Stimulated activated CD8-positive, alpha-beta memory T cell treated with anti-CD3 and anti-CD28 coated beads, Interleukin-12 subunit alpha, Interleukin-12 subunit beta, amount 100 ng/mL, for 4 hours (primary cell): ENCODE measurements at places on chromosomes 1 and 21.

- DNase-seq, result no peak
Observed at GRCh38 chr1:154755858-154756730, 114.0 kb downstream of the KCNN3 start.

GRCh38 chr1:74771913-74772515, 39.1 kb downstream of the TYW3 start:
- DNase-seq, result no peak

- no peak for DNase-seq
Observed at GRCh38 chr1:233566886-233567285, 47.0 kb upstream of the KCNK1 start.

DNA sequence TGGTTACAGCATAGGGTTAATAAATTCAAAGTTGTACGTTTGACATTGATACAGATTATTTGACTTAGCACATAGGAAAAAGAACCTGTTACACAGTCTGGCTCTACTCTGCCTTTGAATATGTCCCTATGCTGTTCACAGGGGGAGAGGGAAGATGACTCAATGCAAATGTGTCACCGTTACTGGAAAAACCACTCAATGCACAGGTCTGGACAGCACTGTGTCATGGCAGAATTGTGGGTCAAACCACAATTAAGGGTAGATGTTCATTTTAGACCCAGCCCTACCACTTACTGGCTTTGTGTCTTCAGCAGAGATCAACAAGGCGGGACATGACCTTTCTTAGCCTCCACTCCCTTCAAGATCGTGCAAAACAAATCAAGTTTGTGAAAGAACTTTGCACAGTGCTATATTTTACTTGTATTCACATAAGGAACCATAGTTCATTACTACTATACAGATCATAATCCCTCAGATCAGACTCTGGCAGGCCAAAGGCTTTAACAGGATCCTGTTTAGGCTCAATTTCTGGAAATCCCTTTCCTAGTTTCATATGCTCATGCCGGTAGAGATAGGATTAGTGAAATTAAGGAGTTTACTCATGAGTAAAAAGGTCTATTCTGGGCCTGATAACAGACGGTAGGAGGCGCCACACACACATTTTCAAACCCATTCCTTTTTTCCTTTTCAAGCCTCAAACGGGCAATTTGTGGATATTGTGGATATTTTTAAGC, 22.1 kb downstream of the EIF2D start:
- DNase-seq, result peak; percentile 30

DNA sequence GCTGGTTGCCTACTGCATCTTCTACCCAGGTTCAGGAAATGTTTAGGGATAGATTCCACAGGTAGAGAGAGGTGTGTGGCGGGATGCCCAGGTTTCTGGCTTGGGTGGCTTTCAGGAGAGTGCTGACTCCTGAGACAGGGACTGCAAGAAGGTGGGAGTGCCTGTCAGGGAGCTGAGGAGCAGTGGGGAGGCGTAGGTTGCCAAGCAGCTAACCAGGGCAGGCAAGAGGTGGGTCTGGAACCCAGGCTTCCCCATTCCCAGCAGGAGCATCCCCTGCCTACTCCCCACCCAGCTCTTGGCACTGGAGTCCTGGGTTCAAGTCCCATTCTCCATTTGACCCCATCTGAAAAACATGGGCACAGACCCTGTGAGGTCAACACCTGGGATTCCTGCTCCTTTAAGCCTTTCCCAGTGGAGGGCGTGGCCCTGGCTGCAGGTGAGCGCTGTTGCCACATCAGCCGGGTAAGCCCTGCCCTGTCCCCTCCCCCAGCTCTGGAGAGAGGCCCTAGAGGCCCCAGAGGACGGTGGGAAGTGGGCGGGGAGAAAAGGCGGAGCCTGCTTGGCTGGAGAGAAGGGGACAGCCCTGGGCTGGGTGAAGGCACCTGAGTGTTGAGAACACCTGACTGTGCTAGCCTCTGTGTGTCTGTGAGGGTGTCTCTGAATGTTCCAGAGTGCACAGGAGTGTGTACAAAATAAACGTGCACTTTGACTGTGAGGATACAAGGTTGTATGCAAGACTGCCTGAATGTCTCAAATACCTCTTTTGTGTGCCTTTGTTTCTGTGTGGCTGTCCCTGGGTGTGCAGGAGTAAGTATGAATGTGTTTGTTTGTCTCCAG, 14.0 kb upstream of the SYNC start:
- no peak for DNase-seq

DNA sequence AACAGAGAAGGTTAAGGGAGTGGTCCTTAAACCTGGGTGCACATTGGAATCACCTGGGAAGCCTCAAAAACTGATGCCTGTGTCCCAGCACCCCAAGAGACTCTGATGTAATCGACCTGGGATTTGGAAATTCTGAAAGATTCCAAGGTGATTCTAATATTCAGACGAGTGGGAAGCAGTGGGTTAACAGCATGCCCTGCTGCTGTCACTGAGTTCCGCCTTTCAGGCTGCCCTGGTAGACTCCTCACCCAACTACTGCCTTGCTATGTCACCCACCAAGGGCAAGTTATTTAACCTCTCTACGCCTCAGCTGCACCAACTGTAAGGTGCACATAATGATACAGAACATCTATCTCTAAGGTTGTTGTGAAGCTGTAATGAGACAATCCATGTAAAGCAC, 59.2 kb downstream of the CD34 start:
- no peak for DNase-seq
